ENCODE measurements at places on chromosomes 2 and 18.

DNA sequence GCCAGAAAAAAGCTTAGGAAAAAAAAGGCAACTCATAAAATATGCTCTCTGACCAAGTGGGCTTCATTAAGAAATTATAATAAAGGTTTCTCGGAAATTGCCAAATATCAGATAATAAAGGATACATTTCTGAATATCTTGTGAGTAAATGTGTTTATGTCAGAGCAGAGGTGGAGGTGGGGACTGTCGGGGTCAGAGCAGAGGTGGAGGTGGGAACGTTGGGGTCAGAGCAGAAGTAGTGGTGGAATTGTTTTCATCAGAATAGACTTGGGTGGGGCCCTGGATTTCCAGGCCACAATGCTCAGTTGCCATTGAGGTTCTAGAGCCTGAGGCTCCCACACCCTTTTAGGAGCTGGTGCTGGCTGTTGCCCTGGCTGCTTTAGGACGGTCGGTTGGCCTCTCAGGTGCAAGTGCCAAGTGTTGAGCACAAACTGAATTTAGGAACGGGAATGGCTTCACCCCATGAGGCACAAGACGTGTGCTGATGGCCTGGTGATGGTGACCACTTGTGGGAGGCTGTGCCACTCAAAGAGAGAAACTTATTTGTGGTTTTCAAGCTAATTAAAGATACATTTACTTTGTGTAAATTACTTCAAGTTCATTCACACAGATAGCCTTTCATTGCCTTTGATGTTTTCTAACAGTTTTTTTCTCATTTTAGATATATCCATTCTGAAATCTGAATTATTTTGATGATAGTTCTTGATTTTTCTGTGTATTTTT lies 131.5 kb downstream of the ATP9B start:
- DNase-seq, result no peak

GRCh38 chr18:13482618-13482945 lies 243.8 kb downstream of the FAM210A start:
- no peak for DNase-seq

- no peak for DNase-seq
Observed at GRCh38 chr2:15560140-15560987, 770 bp downstream of the NBAS start.

DNA sequence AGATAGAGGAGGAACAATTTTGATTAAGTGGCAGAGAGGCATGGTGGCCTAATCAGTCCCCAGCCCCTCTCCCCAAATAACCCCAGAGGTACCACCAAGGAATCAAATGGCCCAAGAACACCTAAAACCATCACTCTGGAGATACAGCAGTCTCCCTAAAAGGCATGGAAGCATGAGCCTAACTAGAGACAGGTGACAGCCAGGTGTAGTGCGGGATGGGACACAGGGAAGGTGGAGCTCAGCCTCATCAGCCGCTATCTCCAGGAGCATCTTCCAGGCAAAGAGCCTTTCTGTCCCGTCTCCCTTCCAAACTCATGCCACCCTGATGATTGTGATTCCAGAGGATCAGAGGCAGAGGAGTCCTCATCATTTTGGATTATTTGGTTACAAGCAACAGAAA lies 144.7 kb downstream of the COPS8 start:
- DNase-seq, result no peak

DNA sequence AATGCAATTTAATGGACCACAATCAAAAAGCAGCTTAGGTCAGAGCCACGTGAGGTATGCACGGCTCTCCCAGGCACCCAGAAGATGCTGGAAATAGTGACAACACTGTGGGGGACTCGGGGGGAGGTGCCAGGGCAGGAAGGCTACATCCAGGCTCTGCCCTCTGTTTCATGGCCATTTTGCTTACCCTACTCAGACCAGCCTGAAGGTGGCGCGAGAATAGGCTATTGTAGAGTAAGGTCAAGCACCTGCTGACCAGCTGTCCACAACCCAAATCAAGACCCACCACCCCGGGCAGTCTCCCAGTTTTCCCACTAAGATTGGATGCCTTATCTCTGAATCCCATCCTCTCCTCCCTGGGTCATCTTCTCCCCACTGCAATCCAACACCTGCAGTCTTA lies 115.7 kb downstream of the VIT start:
- DNase-seq, result no peak

- no peak for DNase-seq
Observed at GRCh38 chr18:79812052-79812451, 14.3 kb downstream of the KCNG2 start.

Measured in CD4-positive, alpha-beta T cell treated with Interleukin-2 at 100 ng/mL for 4 hours (primary cell).